ENCODE measurements at places on chromosomes 13 and 19. TPM values are rescaled to one million over a fixed set of nuclear protein-coding genes. Genes with fewer than 3 reads are reported as not detected.
A peak's percentile ranks its signal among the peaks of the same experiment; 100 is the strongest.

GIPR gene
- not detected for total RNA-seq

ZNF600 gene
- 9.6 TPM for total RNA-seq

TEX101 gene
- total RNA-seq = not detected

ZNF221 gene
- 7.3 TPM for total RNA-seq

- peak; percentile 44 for DNase-seq
These were observed 41.8 kb upstream of the PNMA8B start for GRCh38 chr19:46537136-46538097.

GRCh38 chr19:49361438-49362047, 673 bp downstream of the TEAD2 start:
- DNase-seq = peak; percentile 55

GPR18 gene
- not detected for total RNA-seq

DNA sequence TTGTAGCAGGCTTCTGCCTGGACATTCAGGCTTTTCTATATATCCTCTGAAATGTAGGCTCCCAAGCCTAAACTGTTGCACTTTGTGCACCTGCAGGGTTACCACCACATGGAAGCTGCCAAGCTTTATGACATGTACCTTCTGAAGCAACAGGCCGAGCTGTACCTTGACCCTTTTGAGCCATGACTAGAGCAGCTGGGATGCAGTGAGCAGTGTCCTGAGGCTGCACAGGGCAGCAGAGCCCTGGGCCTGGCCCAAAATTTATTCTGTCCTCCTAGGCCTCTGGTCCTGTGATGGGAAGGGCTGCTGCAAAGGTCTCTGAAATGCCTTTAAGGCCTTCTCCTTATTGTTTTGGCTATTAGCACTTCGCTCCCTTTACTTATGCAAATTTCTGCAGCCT, 23.5 kb upstream of the CD177 start:
- no peak for DNase-seq

- DNase-seq = peak; percentile 75
These were observed 367.2 kb downstream of the ZNF536 start for GRCh38 chr19:30739394-30739793.

DNA sequence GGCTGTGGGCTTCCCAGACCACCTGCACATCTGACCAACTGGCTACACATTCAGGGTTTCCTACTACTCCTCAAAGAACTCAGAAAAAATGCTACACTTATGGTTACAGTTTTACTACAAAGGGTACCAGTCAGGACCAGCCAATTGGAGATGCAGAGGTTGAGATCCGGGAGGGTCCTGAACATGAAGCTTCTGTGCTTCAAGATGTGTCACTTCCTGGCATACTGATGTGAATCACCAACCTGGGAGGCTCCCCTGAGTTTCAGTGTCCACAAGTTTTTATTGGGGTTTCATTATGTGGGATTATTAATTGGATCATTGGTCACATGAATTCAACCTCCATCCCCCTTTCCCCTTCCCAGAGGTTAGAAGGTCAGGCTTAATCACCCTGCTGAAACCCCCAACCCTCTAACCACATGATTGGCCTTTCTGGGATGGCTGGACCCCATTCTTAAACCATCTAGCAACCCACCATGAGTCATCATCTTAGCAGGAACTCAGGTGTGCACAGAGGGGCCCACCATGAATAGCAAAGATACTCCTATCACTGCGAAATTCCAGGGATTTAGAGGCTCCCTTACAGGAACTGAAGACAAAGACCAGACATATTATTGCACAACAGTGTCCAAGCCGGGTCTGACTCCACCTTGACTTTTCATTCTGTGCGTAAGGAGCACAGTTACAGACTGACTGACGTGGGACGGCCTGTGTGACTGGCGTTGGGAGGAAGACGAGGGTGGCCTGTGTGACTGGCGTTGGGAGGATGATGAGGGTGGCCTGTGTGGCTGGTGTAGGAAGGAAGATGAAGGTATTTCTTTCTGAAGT, 90.7 kb downstream of the ATP8A2 start:
- no peak for DNase-seq

ANKLE1 gene
- total RNA-seq = 0.63 TPM

SUCLA2 gene
- total RNA-seq = 42.4 TPM

GRCh38 chr19:46299004-46299509, 2.2 kb downstream of the HIF3A start:
- DNase-seq = peak; percentile 97

GRCh38 chr13:22194106-22194805, 523.4 kb downstream of the FGF9 start:
- DNase-seq = no peak

- no peak for DNase-seq
These were observed 6.4 kb downstream of the POU4F1 start for GRCh38 chr13:78596736-78597601.

DNA sequence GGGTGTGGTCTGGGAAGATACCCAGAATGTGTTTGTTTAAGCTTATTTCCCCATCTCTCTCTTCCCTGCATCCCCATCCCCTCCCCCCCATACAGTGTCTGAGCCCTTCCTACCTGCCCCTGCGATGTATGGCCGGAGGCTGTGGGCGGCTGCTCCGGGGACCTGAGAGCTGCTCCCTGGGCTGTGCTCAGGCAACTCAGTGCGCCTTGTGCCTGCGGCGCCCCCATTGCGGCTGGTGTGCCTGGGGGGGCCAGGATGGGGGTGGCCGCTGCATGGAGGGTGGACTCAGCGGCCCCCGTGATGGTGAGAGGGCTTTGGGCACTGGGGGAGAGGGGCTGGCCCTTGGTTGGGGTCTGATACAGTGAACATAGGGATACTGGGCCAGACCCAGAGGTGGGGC, 21.7 kb downstream of the CNFN start:
- DNase-seq = no peak

GRIN2D gene
- 0.44 TPM for total RNA-seq

GRCh38 chr19:15548648-15549047, 40.3 kb downstream of the CYP4F22 start:
- no peak for DNase-seq

DNA sequence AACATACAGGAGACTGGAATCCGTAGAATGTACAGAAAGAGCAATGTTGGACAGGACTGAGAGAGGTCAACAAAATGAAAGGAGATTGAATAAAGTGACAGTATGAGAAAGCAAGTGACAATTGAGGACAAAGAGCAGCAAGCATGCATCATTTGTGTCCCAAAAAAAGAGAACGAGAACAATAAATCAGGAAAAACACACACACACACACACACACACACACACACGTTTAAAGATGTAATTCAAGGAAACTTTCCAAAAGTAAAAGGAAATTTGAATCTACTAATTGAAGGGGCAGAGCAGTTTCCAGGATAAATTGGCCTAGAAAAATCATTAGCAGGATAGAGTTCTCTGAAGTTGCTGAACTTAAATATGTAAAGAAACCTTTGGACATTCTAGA, 16.9 kb downstream of the DPY19L3 start:
- no peak for DNase-seq

DNA sequence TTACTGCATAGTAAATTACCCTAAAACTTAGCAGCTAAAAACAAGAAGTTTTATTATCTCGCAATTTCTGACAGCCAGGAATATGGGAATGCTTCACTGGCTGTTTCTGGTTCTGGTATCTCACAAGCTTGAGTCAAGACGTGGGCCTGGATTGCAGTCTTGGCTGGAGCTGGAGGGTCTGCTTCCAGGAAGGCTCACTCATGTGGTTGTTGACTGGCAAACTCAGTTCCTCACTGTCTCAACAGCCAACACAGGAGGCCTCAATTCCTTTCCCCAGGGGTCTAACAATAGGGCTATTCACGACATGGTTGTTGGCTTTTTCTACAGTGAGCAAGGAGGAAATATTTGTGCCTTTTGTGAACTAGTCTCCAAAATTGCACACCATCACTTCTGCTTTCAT, 146.3 kb downstream of the GPC5 start:
- no peak for DNase-seq
